Kidney epithelial cell (primary cell): ENCODE measurements at places on chromosomes 4 and X.

GRCh38 chrX:40663078-40663740, 15.8 kb upstream of the CXorf38 start:
- DNase-seq = no peak

DNA sequence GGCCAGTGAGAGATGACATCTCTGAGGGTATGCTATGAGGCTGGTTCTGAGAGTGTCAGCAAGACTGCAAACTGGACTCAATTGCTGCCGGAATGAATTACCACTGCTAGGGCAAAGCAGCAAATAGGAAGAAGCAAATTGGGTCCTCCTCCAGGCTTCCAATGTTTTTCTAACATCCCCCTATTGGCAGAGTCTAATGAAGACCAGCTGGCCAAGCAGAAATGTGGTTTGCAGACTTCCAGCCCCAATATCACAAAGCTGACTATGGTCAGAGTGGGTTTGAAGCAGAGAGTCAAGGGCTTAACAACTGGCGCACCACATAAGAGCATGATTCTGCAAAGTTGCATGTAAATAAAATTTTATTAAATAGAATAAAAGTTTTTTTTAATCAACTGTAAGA, 225.4 kb upstream of the GLRA2 start:
- DNase-seq = no peak

DNA sequence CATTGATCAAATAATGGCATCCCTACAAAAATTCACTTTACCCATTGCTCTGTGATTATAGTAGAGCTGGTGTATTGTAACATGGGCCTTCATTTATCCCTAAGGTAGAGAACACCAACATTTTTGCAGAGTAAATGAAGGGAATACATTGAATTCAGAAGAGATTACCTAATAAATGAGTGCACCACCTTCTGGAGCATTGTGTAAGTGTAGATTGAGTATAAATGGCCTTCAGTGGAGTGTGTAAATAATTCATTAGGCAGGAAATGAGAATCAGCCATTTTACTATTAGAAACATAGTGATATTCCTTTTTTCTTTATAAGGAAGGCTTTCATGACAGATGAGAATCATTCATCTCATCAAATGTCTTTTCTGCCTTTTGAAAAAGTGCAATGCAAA, 155.8 kb downstream of the FAM47B start:
- DNase-seq = no peak

GRCh38 chr4:61223385-61223784, 23.3 kb downstream of the ADGRL3 start:
- DNase-seq = no peak

GRCh38 chr4:185890196-185890595, 78.2 kb upstream of the SORBS2 start:
- DNase-seq = no peak

- no peak for DNase-seq
Observed at GRCh38 chr4:38930204-38930603, 62.6 kb downstream of the FAM114A1 start.

DNA sequence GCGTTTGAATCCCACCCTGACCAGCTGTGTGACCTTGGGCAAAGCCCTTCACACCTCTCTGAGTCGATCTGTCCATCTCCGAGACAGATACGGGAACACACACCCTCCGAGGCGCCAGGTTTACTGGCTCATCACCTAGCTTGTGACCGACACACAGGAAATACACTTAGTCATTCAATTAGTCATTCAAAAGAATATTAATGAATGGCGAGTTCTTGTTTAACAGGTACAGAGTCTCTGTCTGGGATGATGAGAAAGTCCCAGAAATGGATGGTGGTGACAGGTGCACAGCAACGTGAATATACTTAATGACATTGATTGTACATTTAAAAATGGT, 80.6 kb downstream of the PPP2R2C start:
- DNase-seq = no peak
